Esophagus squamous epithelium (tissue), 5 donors: ENCODE measurements at places on chromosomes 7 and 10. TPM values are rescaled to one million over a fixed set of nuclear protein-coding genes. Genes with fewer than 3 reads are reported as not detected.

GRCh38 chr7:136049818-136050461 lies 72.8 kb upstream of the MTPN start:
- H3K27me3 ChIP-seq: no peaks in the 10 kb centered on the region
- H3K4me3 ChIP-seq: no peak overlapping the region

The EN2 gene
- total RNA-seq: under 0.01 TPM

GRCh38 chr7:81883801-81884393 lies 114.0 kb upstream of the HGF start:
- no peaks in the 10 kb centered on the region for H3K27me3 ChIP-seq
- H3K27ac ChIP-seq: no peak overlapping the region
- no peaks in the 10 kb centered on the region for H3K4me1 ChIP-seq
- DNase-seq: no peak

DNA sequence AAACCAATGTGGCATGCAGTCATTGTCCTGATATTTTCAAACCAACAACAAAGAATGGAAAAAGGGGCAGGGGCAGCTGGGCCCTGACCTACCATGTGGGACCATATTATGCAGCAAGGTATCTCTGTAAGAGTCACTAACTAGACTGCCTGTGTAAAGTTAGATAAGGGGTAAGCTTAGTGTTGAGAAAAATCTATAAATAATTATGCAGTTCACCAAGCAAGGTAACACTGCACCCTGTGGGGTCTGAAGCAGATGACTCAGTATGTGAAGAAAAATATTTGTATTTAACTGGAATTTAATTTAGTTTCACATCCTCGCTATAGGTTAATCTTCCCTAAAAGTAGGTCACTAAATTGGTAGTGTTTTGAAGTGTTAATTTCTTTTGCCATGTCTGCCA lies 99.3 kb downstream of the PPP1R3A start:
- H3K4me1 ChIP-seq: no peaks in the 10 kb centered on the region
- H3K4me3 ChIP-seq: no peak overlapping the region
- H3K27me3 ChIP-seq: no peaks in the 10 kb centered on the region
- H3K36me3 ChIP-seq: no peaks in the 10 kb centered on the region
- DNase-seq: no peak

DNA sequence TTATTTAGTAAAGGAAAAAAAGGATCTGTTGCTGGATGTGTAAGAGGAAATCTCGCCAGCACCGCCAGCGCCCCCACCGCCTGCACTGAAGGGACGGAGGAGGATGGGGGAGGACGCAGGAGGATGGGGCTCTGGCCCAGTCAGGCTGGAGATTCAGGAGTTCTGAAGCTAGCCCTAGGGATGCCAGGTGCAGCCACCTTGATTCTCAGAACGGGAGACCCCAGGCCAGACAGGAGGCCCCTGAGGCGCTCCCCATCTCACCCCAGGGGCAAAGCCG lies 1.3 kb downstream of the CAMK2B start:
- peaks cover 17% of the 10 kb centered on the region for H3K4me1 ChIP-seq
- no peak for DNase-seq
- no peak overlapping the region for H3K27ac ChIP-seq
- H3K4me3 ChIP-seq: no peak overlapping the region

DNA sequence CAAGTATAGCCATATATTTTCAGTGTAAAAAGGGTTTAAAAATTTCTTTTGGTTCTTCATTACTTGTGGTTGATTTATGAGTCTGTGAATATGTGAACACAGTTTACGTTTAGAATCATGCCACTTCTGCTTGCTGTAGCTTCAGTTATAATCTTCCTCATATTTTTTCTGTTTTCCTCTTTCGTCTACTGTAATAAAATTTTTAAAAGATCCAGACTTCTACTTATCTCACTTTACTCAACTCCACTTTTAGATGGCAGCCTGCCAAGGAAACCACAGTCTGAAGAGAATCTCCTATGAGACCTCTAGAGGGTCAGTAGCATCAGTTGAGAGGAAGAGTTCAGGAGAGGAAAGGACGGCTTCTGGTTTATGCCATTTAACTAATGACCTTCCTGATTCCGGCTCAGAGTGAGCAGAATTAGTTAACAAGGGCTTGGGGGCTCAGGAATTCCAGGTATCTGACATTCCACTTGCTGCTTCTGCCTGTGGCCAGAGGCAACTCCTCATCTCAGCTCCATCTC lies 21.4 kb downstream of the CREB5 start:
- no peaks in the 10 kb centered on the region for H3K4me1 ChIP-seq
- H3K27ac ChIP-seq: no peak overlapping the region
- DNase-seq: no peak
- no peaks in the 10 kb centered on the region for H3K27me3 ChIP-seq

- H3K4me3 ChIP-seq: no peak overlapping the region
- no peaks in the 10 kb centered on the region for H3K36me3 ChIP-seq
- no peaks in the 10 kb centered on the region for H3K4me1 ChIP-seq
- DNase-seq: no peak
- no peak overlapping the region for H3K27ac ChIP-seq
Measured at GRCh38 chr7:48681006-48681405, 243.3 kb upstream of the CDC14C start.

GRCh38 chr10:84537447-84537931 lies 209.1 kb downstream of the CCSER2 start:
- H3K36me3 ChIP-seq: no peaks in the 10 kb centered on the region
- no peak overlapping the region for H3K4me3 ChIP-seq
- no peaks in the 10 kb centered on the region for H3K27me3 ChIP-seq
- no peak for DNase-seq

DNA sequence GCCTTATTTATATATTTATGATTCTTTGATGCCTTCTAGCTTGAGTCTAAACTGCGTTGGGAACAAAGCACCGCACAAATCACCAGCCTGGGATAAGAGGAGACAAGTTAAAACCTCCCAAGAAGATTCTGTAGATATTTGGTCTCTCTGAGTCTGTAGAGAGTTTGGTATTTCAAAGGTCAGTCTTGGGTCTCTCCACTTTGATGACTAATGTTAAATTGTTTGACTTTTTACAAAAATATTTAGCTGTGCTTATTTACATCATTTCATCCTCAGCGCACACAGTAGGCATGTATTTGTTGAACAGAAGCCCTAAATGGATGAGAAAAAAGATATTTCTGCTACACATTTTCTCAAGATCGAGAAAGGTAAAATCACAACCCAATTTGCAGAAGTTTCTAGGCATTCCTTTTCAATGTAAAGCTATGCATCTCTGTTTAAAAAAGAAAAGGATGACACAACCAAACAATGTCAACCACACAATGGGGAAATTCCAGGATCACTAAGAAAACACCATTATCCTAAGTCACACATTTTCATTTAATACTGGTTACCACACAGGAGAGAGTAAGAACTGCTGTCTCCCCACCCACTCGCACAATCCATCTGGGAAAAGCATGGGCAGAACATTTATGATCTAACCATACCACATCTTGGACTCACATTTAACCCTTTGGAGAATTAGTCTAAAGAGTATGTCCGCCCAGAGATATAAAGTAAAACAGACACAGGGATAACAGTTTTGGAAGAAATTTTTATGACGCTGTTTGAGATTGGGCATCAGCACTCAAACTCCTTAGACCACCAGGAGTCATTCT lies 4.4 kb downstream of the CDK6 start:
- no peak for DNase-seq
- no peak overlapping the region for H3K27ac ChIP-seq
- no peaks in the 10 kb centered on the region for H3K27me3 ChIP-seq

GRCh38 chr7:21927693-21928092 lies 18.0 kb downstream of the CDCA7L start:
- H3K27ac ChIP-seq: no peak overlapping the region
- no peaks in the 10 kb centered on the region for H3K27me3 ChIP-seq
- no peak overlapping the region for H3K4me3 ChIP-seq
- DNase-seq: no peak
- no peaks in the 10 kb centered on the region for H3K36me3 ChIP-seq
- H3K4me1 ChIP-seq: peaks cover 7% of the 10 kb centered on the region

DNA sequence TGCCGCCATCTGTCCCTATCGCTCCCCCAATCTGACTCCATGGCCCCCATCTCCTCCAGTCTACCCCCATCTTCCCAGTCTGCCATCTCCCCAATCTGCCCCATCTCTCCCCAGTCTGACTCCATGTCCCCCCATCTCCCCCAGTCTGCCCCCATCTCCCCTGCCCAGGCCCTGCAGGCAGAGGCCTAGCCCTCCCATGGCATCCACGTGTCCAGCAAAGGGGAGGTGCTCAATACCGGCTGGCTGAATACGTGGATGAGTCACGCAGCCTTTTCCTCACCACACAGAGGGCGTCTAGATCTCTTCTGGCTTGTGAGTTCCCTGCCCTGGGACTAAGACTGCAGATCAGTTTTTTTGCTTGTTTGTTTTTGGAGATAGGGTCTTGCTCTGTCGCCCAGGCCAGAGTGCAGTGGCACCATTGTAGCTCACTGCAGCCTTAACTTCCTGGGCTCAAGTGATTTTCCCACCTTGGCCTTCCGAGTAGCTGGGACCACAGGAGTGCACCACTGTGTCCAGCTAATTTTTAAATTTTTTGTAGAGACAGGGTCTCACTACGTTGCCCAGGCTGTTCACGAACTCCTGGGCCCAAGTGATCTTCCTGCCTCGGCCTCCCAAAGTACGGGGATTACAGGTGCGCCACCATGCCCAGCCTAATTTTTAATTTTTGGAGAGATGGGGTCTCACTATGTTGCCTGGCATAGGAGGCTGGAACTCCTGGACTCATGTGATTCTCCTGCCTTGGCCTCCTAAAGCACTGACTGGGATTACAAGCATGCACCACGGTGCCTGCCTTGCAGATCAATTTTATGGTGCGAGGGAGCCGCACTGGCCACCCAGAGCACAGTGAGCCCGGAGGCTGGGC lies 15.3 kb upstream of the GPR146 start:
- H3K4me1 ChIP-seq: peaks cover 16% of the 10 kb centered on the region
- H3K27ac ChIP-seq: peak overlapping the region; percentile 95
- H3K36me3 ChIP-seq: no peaks in the 10 kb centered on the region
- H3K4me3 ChIP-seq: peak overlapping the region; percentile 62

The VSTM2A gene
- total RNA-seq: not detected

GRCh38 chr10:72414642-72415041 lies 59.9 kb upstream of the DNAJB12 start:
- no peak for DNase-seq
- H3K36me3 ChIP-seq: peaks cover 17% of the 10 kb centered on the region
- no peaks in the 10 kb centered on the region for H3K27me3 ChIP-seq
- H3K27ac ChIP-seq: no peak overlapping the region
- H3K4me3 ChIP-seq: no peak overlapping the region

DNA sequence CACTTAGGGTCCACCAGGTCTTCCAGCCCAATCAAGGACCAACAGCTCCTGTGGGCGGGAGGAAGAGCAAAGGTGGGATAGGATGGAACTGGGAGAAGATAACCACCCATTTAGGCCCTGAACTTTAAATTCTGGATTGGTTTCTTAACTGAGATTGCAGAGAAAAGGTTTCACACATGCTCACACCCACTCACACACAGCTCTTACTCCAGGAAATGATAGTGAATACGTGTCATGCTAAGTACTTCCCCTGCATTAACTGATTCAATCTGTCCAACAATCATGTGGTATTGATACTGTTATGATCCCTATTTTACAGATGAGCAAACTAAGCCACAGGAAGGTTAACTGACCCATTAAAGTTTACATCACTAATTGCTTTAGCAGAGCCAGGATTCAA lies 4.6 kb upstream of the CYP3A4 start:
- H3K4me3 ChIP-seq: no peak overlapping the region
- no peaks in the 10 kb centered on the region for H3K36me3 ChIP-seq

- no peaks in the 10 kb centered on the region for H3K27me3 ChIP-seq
- DNase-seq: no peak
- H3K4me3 ChIP-seq: no peak overlapping the region
- no peak overlapping the region for H3K27ac ChIP-seq
- no peaks in the 10 kb centered on the region for H3K36me3 ChIP-seq
Measured at GRCh38 chr10:98516352-98516751, 69.6 kb upstream of the HPS1 start.

DNA sequence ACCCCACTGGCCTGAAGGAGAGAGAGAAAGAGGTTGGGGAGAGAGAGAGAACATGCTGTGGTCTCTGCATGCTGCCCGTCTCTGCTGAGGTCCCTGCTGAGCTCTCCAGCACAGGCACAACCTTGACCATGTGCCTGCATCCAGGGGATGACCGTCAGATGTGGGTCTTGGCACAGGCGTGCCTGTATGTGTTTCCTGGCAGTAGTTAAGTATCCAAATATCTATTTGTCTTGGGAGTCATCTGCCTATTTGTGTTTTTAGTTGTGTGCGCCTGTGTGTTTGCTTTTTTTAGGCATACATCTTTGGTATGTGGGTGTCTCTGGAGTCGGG lies 1.9 kb upstream of the UNC5B start:
- no peak overlapping the region for H3K4me3 ChIP-seq
- no peak overlapping the region for H3K27ac ChIP-seq
- H3K4me1 ChIP-seq: peaks cover 5% of the 10 kb centered on the region

GRCh38 chr10:21458126-21458871 lies 67.2 kb downstream of the SKIDA1 start:
- no peak overlapping the region for H3K4me3 ChIP-seq
- no peaks in the 10 kb centered on the region for H3K27me3 ChIP-seq
- no peaks in the 10 kb centered on the region for H3K36me3 ChIP-seq

The EBF3 gene
- 0.48 TPM for total RNA-seq

- no peaks in the 10 kb centered on the region for H3K27me3 ChIP-seq
- no peak overlapping the region for H3K4me3 ChIP-seq
- H3K4me1 ChIP-seq: no peaks in the 10 kb centered on the region
- no peaks in the 10 kb centered on the region for H3K36me3 ChIP-seq
- H3K27ac ChIP-seq: no peak overlapping the region
- DNase-seq: no peak
Measured at GRCh38 chr7:15816835-15817426, 130.4 kb upstream of the MEOX2 start.

DNA sequence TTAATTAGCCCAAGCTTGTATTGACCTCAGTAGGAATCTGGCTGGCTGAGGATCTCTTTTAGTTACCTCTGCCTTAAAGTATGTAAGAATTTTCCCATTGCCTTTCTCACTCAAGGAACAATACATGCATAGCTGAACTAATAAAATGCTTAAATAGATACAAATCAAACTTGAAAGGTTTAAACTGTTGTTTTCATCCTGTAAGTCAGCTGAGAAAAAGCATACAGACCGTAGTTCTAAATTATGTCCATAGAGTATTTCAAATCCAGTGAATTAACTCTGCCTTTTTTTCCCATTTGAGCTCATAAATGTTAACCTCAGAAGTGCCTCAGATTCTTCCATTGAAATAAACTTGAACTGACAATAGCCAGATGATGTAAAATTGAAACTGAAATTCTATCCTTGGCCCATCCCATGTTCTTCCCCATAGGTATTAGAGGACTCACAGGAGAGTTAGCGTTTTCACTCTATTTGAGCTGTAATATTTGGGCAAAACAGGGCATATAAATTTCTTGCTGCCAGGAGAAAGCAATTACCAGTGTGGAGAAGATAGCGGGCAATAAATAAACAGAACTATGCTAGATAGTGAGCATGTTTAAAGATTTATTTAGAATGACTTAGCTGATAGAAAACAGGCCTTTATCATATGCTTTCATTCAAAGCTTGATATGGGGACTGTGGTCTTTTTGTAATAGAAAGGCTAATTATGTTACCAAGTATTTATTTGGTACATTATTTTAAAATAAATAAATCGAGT lies 163.7 kb downstream of the WNT2 start:
- H3K4me1 ChIP-seq: no peaks in the 10 kb centered on the region
- peaks cover 4% of the 10 kb centered on the region for H3K36me3 ChIP-seq
- no peaks in the 10 kb centered on the region for H3K27me3 ChIP-seq
- H3K4me3 ChIP-seq: no peak overlapping the region

The KNDC1 gene
- total RNA-seq: 0.53 TPM
